ENCODE measurements at places on chromosomes 13 and 19. TPM values are rescaled to one million over a fixed set of nuclear protein-coding genes. Genes with fewer than 3 reads are reported as not detected.

GRCh38 chr19:10315335-10316214 lies at the start of gene FDX2:
FDX2 (minus strand) TSS chr19:10316015; CDS start chr19:10315996, 19 bp downstream.
- DNase-seq: peak; percentile 92

- no peak for DNase-seq
Observed at GRCh38 chr19:18291019-18291524, 9.7 kb upstream of the JUND start.

DNA sequence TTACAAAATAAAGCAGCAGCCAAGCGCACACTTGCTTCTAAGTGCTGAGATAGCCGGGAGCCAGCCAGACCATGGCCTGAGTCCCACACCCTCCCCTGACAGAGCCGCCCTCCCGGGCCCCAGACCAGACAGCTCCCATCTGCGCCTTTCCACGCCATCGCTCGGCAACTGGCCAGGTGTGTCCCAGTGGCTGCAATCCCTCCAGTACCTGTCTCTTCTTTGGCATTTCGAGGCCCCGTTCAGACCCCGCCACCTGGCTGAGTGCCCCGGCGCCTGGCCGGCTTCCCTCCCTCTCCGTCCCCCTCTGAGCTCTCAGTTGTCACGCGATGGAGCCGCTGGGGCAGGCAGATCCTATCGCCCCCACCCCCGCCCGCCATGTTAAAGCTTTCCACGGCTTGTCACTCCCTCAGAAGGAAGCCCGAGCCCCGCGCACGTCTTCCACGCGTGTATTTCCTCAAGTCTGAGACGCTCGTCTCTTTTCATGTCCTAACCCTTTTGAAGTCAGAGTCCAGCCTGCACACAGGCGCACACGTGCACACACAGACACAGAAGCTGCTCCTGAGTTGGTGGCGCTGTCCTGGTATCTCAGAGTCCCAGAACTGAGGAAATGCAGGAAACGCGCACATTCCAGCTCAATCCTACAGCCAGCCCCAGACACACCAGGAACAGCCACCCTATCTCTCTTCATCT lies 7.9 kb downstream of the MLLT1 start:
- no peak for DNase-seq

DNA sequence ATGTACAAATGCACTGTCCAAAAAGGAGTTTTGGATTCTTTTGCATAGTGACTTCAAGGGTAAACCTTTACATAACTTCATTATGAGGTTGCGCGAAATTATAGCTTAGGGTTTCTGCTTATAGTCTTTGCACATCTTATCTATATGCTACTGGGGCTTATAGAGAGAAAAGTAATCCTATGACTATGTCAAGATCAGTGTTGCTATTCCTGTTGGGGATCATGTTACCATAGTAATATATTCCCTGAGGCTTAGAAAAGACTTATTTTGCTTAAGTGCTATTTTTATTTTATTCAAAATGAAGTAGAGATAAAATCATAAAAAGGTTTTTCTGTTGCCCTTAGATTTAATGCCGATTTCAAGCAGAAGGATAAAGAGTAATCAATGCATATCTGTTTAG lies 14.7 kb upstream of the POSTN start:
- DNase-seq: no peak

DNA sequence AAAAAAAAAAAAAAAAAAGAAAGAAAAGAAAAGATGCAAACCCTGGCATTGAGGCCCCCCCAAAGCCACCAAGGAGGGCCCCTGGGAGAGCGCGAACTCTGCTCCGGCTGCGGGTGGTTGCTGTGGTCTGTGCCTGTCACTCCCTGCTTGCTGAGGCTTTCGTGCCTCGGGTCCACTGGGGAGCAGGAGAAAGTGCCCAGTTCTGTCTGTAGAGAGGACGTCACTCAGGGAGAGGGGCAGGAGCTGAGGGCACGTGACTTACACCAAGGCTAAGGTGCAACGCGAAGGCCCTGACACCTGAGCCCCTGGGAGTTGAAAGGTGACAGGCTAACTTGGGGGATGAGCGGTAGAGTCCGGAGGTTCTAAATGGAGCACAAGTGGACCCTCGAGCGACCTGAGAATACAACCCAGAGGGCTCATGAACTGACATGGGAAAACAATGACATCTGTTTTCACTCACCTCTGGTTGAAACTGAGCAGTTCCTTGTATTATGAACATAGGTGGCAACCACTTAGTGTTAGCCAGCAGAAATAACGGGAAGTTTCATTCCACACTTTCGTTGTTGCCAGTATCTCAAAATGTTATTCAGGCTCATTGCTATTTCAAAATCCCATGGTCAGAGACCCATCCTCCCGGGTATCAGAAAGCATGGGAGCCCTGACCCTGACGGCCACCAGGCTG lies 69.2 kb upstream of the TM9SF2 start:
- no peak for DNase-seq

DNA sequence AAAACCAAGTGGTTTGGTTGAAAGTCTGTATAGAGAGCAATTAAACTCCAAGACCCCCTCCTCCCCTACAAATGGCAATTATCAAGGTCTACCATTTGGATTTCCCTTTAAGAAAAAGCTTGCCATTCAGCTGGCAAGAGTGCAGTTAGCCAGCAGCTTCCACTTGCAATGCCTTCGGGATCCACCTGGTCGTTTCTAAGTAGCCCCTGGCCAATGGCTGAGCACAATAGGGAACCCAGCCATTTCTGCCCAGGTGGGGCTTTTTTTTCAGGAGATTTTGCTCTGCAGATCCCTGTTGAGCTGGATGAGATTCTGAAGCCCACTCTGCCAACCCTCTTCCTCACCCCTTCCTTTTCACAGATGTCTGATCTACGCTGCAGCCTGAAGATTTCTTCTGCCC lies 26.3 kb downstream of the TGDS start:
- DNase-seq: no peak

- no peak for DNase-seq
Observed at GRCh38 chr19:1067341-1067957, 482 bp downstream of the ARHGAP45 start.

- DNase-seq: no peak
Observed at GRCh38 chr19:3698974-3699740, 1.1 kb downstream of the PIP5K1C start.

DNA sequence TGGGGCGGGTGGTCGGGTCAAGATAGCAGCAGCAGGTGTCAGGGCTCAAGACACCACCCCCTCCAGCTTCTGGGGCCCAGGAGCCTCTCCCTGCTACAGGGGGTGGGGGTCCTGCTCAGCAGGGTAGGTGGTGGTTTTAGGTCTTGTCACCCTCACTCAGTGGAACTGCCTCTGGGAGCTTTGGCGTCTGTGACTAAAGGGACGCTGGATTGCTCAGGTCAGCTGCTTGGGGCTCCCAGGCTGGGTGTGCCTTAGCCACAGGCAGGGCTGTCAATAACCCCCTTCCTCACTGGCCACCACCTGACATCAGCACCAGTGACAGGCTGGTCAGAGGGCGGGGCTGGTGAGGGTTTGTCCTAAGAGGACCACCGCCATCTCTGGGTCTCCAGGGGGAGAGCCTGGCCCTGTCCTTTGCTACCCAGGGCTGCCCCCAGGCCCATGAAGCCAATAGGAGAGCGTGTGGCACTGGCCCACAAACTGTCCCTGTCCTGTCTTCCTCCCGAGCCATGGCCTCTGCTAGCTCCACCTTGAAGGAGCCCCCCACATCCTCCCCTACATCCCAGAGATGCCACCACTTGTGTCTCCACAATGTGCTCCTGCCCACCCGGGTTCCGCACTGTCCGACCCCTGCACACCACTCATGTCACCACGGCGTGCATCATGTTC lies 36.4 kb downstream of the MAU2 start:
- DNase-seq: no peak

GRCh38 chr13:51168623-51169022 lies 53.6 kb upstream of the FAM124A start:
- no peak for DNase-seq

Gene SERTAD1
- 9.2 TPM for total RNA-seq

Gene TMEM259
- total RNA-seq: 173 TPM

Gene NFIX
- 4.2 TPM for total RNA-seq

Gene DCT
- 19.7 TPM for total RNA-seq

Gene ILF3
- 297 TPM for total RNA-seq
